ENCODE measurements at places on chromosomes 12 and 14. TPM values are rescaled to one million over a fixed set of nuclear protein-coding genes. Genes with fewer than 3 reads are reported as not detected.

AICDA gene
- 0.12 TPM for total RNA-seq

PPP1R3E gene
- total RNA-seq: 3.9 TPM

GRIN2B gene
- total RNA-seq: 0.60 TPM

DNAJC22 gene
- 28.3 TPM for total RNA-seq

BCL2L14 gene
- total RNA-seq: 13.6 TPM
